ENCODE measurements at places on chromosomes 16 and 17. TPM values are rescaled to one million over a fixed set of nuclear protein-coding genes. Genes with fewer than 3 reads are reported as not detected.

GRCh38 chr17:41580687-41581365 is 5.9 kb downstream of the KRT14 start:
- DNase-seq, result no peak

GRCh38 chr17:75036643-75037268 is 10.0 kb downstream of the ATP5PD start:
- DNase-seq, result peak; percentile 88

DNA sequence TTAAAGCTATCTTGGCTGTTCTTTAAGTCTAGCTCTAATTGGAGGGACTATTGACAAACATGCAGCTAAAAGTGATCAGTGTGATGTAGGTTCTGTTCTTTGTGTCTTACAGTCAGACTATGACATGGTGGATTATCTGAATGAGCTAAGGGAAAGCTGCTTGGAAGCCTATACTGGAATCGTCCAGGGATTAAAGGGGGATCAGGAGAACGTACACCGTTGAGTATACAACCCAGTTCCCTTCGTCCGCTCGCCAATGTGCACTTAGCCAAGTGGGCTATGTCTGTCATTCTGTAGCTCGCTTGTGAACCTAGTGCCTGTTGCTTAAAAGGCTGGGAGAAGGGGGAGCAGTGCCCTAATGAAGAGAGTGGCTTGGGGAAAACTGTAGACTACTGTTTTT is 15.8 kb upstream of the TBKBP1 start:
- no peak for DNase-seq

- DNase-seq, result no peak
Observed at GRCh38 chr17:64687961-64688360, 25.9 kb upstream of the SMURF2 start.

DNA sequence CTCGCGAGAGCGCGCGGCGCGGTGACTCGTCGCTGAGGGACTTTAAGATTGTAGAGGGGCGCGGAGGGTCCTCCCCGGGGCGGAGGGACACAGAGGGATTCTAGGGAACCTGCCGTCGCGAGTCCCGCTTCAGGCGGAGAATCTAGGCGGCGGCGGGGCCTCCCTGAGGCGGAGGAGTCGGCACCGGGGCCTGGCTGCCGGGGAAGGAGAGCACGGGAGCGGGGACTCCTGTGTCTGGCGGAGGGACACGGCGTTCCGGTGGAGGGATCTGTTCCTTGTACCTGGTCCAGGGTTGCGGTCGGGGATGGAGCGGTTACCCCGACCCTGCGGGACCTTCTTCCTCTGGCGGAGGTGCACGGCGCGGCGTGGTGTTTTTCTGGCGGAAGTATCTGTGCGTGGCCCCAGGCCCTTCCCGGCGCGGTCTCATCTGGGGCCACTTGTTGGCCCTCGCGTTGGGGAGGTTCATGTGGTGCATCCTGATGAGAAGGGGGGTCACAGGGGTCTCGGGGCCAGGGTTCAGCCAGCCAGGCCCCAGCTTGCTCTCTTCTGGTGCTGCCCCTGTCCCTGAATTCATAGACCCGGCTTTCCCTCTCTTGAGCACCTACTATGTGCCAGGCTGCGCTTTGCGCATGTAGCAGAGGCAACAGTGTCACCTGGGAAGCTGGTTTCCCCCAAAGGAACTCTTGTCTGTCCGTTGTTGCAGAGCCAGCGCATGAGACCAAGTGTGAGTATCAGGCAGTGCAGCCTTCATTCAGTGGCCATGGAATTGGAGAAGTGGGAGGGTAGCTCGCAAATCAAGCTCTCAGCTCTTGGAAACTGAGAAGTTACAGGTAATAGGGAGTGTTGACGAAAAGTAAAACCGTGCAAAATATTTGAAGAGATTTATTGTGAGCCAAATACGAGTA is 563 bp upstream of the ZKSCAN2 start:
- DNase-seq, result peak; percentile 88

DNA sequence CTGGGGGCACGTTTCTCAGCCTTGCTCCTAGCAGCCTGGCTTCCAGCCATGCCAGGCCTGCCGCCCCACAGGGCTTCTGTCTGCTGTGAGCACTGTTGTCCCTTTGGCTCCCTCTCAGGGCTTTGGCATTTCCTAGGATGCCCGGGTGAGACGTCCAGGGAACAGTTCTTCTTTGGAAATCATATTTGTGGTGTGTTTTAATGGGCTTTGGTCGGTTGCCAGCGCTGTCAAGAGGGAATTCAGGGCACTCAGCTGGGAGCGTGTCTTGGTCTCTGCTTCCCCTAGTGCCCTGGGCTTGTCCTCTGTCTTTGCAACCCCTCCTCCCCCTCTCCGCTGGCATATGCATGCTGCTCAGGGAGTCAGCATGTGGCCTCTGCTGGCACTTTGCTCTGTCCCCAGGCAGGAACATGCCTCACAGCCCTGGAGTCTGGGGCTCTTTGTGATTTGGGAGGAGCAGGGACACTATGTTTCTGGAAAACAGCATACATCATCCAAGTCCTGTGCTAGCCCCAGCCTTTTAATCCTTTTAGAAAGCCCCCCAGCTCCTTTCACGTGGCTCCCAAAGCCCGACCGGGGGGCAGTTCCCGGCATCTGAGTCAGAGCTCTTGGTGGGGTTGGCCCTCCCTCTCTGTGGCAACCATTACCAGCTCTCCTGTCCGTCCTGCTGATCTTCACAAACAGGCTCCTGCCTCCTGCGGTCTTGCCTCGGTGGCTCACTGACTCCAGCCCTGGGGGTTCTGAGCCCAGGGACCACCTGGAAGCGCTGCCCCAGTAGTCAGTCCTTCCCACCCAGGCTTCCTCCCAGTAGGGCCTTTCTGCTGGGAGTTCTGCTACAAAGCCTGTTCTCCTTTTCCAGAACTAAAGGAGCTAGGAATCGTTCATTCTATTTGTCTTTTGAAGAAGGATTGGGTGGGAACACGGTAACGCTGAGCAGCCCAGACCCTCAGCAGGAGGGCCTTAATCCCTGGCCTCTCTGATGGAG is 26.7 kb downstream of the SAP30BP start:
- DNase-seq, result peak; percentile 89

DNA sequence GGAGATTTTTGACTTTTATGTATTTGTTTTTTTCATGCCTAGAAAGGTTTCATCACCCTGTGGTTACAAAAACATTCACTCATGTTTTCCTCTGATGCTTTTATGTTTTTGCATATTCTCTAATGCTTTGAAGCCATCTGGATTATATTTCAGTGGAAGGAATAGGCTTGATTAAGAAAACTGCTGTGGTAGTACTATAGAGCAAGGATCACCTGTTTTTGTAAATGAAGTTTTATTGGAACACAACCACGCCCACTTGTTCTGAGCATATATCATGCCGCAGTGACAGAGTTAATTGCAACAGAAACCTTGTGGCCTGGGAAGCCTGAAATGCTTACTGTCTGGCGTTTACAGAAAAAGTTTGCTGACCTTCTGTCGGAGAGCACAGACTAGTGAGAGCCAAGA is 11.5 kb downstream of the COX10 start:
- no peak for DNase-seq

DNA sequence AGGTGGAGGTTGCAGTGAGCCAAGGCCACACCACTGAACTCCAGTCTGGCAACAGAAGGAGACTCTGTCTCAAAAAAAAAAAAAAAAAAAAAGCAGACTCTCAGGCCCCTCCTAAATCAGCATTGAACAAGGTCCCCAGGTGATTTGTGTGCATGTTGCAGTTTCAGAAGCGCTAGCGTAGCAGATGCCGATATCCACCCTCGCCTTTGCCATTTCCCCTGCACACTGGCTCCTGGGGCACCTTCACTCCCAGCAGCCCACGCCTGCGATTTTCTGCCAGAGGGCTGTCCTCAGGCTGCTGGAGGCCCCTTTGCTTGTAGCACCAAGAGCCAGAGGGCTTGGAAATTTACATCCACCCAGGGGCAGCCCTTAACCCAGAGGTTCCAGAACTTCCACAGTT is 95.6 kb downstream of the WSCD1 start:
- no peak for DNase-seq

GRCh38 chr16:53257001-53257400 is 177.3 kb upstream of the RBL2 start:
- no peak for DNase-seq

- DNase-seq, result no peak
Observed at GRCh38 chr16:1475552-1476114, 805 bp upstream of the CLCN7 start.

DNA sequence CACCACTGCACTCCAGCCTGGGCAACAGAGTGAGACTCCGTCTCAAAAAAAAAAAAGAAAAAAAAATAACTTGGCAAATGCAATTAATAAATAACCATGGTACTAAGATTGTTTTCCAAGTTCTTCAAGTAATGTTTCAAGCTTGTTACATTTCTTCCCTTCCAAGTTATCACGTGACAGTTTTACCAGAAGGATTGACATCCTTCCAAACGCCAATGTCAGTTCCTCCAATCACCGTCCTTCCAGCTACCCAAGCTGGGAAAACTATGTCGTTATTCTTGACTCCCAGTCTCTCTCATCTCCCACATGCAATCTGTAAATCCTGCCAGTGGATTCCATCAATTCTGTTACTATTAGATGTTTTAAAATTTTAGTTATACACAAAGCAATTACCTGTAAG is 3.9 kb upstream of the PHAF1 start:
- no peak for DNase-seq

DNA sequence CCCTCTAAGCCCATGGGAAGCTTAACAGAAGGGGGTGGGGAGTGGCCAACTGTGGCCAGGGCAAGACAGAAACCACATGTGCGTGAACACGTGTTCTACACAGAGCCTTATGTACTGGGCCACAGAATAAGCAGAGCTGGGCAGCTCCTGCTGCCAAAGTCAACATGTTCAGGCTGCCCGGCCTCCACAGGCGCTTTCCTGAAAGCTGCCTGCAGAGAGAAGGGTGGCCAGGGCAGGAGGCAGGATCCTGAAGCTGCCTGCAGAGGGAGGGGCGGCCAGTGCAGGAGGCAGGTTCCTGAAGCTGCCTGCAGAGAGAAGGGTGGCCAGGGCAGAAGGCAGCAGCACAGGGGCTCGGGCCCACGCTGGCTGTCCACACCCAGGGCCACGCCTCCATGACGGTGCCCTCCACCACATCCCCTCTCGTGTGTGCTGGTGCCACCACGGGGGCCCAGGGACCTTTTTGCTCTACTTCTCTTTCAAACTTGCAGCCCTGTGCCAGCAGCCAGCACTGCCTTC is 79.5 kb downstream of the ANKRD11 start:
- no peak for DNase-seq

- peak; percentile 94 for DNase-seq
Observed at GRCh38 chr16:67028696-67029253, at the start of gene CBFB. Gene CBFB (plus strand): TSS chr16:67029149. CDS start chr16:67029408, 259 bp downstream.

DNA sequence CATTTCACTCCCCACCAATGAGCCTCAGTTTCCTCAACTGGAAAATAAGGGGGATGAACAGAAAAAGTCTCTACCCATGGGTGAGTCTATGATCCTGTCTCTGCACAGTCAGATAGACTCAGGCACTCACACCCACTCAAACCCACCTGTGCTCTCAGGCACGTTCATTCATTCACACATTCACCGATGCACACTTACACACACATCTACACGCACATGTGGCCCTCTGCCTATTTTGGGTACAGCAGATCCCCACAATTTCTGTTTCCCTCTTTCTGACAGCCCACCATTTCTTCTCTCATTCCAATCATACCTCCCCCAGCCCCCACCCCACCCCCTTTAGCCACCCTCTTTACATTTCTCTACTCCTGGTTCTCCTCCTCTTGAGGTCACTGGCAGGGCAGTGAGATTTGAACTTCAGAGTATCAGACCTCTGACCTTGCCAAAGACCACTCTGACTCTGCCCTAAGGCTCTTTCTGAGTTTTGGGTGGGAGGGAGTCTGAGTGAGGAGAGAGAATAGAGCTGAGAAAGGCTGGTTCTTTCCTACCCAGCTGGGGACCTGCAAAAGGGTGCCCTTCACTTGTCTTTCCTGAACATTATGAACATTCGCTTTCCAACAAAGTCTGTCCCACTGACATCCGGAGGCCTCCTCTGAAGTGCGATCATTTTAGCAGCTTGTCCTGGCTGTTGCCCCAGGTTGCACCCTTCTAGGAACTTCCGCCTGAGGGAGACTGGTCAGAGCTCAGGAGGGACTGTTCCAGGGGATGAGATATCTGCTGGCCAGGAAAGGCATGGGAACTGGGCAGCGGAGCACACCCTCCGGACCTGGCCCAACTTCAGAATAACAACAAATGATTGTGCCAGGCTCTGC is 10.1 kb upstream of the COL1A1 start:
- no peak for DNase-seq

GRCh38 chr17:34424814-34425491 is 61.9 kb upstream of the CCL1 start:
- DNase-seq, result no peak

- no peak for DNase-seq
Observed at GRCh38 chr16:89137666-89138512, 33.7 kb upstream of the CDH15 start.

GRCh38 chr16:81565321-81566028 is 120.9 kb downstream of the CMIP start:
- DNase-seq, result no peak

- peak; percentile 68 for DNase-seq
Observed at GRCh38 chr16:50153596-50154419, 702 bp downstream of the TENT4B start.

DNA sequence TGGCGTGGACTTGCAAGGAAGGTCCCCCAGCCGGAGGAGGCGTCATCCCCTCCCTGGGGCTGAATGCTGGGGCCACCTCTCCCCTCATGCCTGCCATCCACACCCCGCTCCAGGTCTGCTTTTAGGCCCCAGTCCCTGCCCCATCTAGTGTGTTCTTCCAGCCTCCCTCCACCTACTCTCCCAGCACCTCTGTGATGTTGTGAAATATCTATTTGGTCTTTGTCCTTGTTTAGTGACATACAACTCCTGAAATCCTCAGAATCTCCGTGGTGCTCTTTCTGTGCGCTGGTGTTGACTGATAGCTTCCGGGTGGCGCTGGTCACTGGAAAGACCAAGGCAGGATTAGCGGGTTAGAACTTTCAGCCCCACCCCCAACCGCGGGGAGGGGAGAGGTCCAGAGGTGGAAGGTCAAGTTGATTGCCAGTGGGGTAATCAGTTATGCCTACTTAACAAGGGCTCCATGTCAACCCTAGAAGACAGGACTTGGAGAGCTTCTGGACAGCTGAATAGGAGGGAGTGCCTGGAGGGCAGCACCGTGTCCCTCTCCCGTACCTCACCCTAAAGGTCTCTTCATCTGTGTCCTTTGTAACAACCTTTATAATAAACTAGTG is 10.1 kb downstream of the TBC1D24 start:
- no peak for DNase-seq

DNA sequence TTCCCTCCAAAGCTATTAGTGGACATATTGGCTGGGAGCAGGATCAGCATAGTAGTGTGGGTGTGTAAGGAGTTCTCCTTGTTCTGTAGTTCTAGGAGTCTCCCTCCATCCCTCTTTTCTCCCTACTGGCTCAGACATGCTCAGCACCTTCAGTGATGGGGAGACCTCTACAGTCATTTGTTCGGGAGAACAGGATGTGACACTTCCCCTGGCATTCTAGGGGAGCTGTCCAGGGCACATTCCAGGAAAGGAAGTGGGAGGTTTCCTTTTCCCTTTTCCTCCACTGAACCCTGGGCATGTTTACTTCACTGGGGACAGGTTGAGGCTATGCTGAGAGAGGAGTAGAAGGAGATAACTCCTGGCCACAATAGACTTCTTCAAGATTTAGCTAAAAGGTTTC is 86.5 kb downstream of the MYH13 start:
- DNase-seq, result no peak

Gene HS3ST3A1
- 1.0 TPM for total RNA-seq

Gene RAB34
- 81.3 TPM for total RNA-seq

Gene HS3ST2
- 2.6 TPM for total RNA-seq

Gene SLC5A11
- not detected for total RNA-seq

Gene DPEP3
- not detected for total RNA-seq

Gene ATP2A1
- total RNA-seq, result 0.89 TPM

Gene TMC7
- 9.6 TPM for total RNA-seq

Gene FBXO39
- 0.98 TPM for total RNA-seq
